AG09319 (cell line): ENCODE measurements at places on chromosomes 5 and 9.

GRCh38 chr5:97043511-97043910 lies 98.9 kb downstream of the LIX1 start:
- DNase-seq = no peak

DNA sequence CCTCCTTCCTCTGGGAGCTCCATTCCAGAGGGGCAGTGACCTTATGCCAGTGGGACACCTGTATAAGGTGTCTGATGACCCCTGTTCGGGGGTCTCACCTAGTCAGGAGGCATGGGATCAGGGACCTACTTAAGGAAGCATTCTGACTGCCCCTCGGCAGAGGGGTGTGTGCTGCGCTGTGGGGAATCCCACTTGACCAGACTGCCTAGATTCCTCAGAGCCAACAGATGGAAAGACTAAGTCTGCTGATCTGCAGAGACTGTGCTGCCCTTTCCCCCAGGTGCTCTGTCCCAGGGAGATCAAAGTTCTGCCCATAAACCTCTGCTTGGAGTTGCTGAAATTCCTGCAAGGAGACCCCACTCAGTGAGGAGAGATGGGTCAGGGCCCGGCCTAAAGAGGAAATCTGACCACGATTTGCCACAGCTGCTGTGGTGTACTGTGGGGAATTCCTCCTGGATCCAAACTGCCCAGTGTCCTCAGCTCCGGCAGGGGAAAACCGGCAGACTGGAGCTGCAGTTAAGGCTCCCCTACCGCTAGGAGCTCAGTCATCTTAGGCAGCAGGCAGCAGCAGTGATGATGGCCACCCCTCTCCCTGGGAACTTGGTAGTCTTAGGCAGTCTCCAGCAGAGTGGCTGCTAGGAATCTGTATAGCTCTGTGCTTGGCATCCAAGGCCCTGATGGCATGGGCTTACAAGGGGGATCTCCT lies 34.8 kb upstream of the FAM120A start:
- no peak for DNase-seq

DNA sequence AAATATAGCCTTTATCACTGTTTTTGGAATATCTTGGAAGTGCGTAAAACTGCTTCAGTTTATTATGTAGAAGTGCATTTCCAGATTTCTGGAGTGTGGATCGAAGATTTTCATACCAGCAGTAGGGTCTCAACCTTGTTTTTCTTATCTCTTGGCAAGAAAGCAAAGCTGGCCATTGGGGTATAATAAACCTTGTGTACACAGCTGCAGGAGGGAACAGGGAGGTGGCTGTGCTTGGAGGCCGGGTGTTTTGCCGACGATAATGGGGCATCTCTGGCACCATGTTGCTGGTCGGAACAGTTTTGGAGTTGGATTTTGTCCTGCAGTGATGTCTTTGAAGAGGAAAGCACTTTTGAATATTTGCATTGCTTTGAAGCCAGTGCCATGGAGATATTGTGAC lies 308.8 kb upstream of the DMRT1 start:
- no peak for DNase-seq

- no peak for DNase-seq
These were observed 12.6 kb downstream of the ZBTB5 start for GRCh38 chr9:37452611-37453010.

DNA sequence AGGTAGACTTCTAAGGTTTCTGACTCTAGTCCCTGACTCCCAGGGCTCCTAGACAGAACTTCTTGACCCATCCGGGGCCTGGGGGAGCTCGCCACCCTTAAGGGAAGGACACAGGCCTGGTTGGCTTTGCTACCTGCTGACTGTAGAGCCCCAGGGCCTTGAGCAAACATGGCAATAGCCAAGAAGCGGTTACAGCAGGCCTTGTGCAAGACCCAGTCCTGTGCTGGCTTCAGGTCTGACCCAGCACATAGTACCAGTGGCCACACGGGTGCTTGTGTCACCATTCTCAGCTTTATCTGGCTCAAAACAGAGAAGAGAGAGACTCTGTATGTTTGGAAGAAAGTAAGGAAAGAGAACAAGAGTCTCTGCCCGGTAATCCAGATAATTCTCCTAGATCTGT lies 41.8 kb downstream of the AP3B1 start:
- no peak for DNase-seq

- no peak for DNase-seq
These were observed 2.0 kb downstream of the BRD3 start for GRCh38 chr9:134065612-134066419.

GRCh38 chr5:73106335-73106734 lies 14.0 kb upstream of the TMEM171 start:
- no peak for DNase-seq

- DNase-seq = no peak
These were observed 276.2 kb upstream of the POU5F2 start for GRCh38 chr5:94017579-94017978.

DNA sequence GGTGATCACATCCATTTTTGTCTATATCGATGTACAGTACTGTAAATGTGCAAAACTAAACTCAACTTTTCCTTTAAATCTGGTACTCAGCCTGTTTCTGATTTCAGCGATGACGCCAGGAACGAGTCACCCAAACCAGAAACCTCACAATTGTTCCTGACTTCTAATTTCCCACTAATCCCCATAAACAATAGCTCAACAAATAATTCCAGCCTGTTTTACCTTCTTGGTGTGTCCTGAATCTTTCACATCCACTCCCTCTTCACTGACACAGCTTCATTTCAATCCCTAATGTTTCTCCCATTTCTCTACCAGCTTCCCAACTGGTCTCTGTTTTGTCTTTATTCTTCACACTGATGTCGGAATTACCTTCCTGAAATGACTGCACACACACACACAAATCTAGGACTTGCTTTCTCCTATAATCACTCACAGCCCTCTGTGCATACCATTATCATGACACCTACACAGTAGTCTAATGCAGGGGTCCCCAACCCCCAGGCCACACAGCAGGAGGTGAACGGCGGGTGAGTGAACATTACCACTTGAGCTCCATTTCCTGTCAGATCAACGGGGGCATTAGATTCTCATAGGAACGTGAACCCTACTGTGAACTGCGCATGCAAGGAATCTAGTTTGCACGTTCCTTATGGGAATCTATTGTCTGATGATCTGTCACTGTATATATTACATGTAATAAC lies 97.8 kb upstream of the SLC30A5 start:
- no peak for DNase-seq

DNA sequence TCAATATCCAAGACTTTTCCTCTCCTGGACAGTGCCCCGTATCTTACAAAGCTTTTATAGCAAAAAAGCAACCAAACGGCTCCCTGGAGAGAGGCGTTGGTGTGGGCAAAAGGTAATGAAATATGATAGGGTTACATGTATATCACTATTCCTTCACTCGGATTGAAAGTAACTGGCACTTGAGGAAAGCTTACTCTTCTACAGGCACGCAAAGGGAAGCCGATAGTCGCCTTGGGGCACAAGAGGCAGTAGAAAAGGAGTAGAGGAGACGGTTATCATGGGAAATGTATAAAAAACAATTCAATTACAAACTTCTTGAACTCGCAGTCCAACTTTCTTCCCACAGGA lies 1.1 kb downstream of the DIAPH1 start:
- no peak for DNase-seq

DNA sequence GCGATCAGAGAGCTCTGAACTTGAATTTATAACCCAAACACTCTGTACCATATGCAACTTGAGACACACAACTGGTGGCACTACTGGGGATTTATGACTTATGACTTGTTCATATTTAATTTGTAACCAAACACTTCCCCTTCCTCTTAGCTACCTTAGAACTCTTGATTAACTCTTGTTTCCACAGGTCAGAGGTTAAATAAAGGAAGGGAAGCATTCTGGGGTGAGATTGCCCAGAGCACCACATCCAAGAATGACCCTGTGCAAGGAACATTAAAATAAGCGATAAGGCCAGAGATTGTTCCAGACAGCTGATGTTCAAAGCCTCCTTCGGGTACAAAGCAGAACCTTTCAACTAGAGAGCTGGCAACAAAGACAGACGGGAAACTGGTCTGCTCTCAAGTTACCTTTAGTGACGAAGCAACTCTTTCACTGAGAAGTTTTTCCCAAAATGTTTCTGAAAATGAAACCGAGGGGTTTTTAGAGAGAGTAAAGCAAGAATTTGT lies 242.6 kb downstream of the DENND1A start:
- no peak for DNase-seq

- DNase-seq = no peak
These were observed 858 bp downstream of the NCS1 start for GRCh38 chr9:130172858-130173665.

- DNase-seq = no peak
These were observed 178.0 kb downstream of the YIPF5 start for GRCh38 chr5:143992496-143992895.

DNA sequence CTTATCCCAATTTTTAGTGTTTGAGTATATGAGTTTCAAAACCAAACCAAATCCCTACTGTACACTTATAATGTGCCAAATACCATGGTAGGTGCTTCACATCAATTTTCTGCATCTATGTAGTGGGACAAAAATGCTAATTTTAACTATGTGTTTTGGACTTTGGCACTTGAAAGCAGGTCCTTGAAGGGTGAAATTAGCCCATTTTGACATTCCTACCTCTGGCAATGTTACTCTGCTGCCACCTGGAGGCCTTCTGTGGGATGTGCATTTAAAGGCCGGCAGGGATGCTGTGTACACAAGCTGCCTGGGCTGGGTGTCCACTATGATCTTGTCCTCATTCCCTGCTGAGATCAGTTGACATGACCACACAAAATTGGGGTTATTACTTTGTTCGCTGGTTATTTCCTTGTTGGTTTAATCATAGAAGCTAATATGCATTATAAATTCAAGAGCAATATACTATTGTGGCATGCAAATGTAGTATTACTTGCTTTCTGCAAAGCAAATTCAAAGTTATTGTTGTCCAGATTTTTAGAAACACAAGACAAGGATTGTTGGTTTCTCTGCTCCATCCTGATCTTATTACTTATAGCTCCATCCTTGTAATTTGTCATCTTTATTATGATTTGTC lies 166.8 kb downstream of the ARHGEF28 start:
- DNase-seq = no peak
